ENCODE measurements at places on chromosomes 3 and 15.

DNA sequence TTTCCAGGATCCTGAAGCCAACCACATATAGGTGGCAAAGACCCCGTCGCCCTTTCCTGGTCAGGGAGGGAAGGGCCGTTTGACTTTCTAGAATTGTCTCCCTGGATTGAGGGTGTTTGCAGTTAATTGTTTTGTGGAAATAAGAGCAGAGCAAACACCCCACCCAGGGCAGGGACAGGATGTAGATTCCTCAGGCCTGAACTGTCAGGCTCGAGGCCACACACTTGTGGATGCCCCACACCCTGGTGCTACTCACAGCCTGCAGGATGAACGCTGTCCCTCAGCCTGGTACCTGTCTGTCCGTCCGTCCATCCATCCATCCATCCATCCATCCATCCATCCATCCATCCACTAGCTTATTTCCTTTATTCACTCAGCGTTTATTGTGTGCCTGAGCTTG lies 29.9 kb upstream of the FLNB start:
- no peak for DNase-seq

DNA sequence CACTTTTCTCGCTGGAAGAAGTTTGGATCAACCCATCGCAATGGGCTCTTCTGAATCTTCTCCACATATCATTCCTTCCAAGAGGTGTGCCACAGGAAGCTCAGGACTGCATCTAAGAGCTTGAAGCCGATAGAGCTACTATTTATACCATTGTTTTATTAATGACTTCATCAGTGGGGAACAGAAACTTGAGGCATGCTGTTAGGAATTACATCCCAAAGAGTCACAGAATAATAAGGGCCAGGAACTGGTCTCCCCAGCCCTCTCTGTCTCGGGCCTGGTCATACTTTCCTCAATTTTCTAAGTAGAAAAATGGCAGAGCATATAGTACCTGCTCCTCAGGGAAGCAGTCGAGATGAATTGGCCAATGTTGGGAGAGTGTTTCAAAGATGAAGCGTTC lies 16.9 kb upstream of the C15orf61 start:
- DNase-seq: no peak

- no peak for DNase-seq
Measured at GRCh38 chr3:53495146-53495519, 722 bp downstream of the CACNA1D start.

DNA sequence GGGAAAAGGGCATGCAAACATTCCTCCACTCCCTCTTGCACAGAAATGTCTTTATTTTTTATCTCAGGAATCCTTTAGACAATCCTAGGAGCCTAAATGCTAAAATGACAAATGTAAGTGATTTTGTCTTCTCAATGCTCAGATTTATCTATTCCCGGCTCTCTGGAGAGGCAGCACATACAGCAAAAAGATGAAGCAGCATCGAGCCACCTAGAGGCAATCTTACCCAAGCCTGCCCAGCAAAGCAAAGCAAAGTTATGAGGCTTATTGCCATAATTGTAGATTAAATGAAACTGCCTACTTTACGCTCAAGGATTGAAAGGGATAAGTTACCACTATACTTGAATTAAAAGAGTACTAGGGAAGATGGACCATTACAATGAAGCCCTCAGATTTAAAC lies 750.4 kb upstream of the NR2F2 start:
- no peak for DNase-seq

DNA sequence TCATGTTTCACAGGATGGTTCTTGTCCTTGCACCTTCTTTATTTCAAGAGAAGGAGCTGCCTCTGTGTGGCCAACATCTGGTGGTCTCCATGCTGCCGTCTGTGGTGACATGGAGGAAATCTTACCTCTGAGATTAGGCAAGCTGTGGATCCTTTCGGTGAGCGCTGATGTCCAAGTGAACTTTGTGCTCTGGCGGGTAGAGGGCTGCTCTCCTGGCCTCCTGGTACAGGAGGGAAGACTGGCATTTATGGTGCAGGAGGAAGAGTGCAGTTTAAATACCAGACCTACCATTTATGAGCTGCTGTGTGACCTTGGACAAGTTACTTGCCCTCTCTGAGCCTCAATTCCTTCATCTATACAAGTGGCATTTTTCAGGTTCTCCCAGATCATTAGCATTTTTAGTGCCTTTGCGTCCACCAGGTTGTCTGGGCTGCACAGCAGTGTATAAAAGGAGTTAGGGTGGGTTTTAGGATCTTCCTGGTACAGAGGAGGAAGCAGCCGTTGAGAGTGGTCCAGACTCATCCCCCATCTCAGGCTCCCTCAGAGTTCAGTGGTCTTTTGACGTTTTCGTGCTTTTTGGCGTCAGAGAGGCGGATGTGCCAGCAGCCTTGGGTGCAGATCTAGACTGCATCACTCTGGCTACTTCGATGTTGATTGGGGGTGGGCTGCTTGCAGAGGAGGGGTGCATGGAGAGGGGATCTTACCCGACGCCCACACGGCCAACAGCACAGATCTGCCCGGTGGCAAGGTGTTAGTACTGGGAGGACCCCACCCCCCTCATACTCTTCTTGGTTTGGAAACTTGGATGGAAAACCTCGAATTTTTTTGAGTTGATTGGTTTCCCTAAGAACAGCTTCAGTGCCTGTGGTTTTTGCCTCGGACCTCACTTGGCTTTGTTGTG lies 162.2 kb downstream of the ITPR1 start:
- no peak for DNase-seq

GRCh38 chr15:31591908-31592307 lies 265.3 kb downstream of the KLF13 start:
- no peak for DNase-seq

GRCh38 chr15:89695198-89695597 lies 4.6 kb downstream of the WDR93 start:
- DNase-seq: no peak

- DNase-seq: no peak
Measured at GRCh38 chr15:85094685-85095084, 113.0 kb downstream of the PDE8A start.

All from suppressor macrophage (primary cell).